ENCODE measurements at places on chromosomes 6 and 20.

DNA sequence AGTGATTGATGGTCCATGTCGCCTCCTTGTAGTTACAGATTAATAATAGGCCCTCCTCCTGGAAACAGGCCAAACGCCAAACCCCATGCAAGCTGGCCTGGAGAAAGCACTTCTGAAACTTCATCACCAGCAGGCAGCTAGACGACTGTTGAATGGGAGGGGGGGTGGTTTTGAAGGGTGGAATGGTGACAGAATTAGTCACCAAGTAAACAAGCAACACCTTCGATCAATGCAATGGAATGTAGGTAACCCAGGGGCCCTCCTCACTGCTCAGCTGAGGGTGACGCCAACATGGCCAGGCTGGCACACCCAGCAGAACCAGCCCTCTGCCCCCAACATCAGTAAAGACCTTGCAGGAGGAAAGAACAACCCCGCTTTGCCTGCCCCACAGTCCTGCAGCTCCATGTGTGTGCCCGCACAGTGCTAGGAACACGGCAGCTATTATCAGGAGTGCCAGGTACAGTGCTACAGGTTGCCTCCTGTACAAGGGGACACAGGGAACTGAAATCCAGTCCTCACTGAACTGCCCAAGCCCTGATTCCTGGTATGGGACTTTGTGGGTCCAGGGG is 2.7 kb downstream of the BCAS1 start:
- no peak for DNase-seq

DNA sequence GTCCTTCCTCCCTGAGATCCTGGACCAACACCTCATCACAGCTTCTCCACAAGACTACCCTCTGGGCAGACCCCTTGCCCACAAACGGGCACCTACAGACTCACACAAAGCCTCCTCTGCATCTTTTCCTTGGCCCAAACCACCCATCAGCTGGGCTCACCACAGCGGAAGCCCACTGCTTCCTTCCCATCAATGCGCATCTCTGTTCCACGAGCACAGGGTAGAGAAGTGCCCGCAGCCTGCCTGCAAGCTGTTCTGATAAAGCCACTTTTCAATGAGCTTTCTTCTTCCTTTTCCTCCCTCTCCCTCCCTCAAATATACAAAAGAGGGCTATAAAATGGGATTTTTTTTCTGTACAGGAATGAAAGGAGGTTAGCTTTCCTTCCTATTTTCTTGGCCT is 111.2 kb downstream of the NFATC2 start:
- no peak for DNase-seq

DNA sequence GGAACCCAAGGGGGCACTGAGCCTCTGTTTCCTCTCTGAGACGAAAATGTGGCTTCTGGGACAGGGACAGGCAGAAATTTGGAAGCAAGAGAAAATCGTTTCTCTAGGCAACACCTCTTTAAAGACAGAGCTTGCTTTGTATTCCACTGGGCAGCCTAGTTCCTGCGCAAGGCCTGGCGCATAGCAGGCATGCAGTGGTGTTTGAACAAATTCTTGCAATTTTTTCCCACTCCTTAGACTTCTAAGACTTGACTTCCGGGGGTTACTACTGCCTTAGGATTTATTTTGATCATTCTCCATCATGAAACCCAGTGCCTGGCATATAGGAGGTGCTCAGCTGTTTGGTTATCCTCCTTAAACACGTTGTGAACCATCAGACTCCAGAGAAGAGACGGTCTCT is 249.0 kb upstream of the KCNG1 start:
- no peak for DNase-seq

GRCh38 chr6:37531437-37532036 is 31.8 kb upstream of the CCDC167 start:
- no peak for DNase-seq

DNA sequence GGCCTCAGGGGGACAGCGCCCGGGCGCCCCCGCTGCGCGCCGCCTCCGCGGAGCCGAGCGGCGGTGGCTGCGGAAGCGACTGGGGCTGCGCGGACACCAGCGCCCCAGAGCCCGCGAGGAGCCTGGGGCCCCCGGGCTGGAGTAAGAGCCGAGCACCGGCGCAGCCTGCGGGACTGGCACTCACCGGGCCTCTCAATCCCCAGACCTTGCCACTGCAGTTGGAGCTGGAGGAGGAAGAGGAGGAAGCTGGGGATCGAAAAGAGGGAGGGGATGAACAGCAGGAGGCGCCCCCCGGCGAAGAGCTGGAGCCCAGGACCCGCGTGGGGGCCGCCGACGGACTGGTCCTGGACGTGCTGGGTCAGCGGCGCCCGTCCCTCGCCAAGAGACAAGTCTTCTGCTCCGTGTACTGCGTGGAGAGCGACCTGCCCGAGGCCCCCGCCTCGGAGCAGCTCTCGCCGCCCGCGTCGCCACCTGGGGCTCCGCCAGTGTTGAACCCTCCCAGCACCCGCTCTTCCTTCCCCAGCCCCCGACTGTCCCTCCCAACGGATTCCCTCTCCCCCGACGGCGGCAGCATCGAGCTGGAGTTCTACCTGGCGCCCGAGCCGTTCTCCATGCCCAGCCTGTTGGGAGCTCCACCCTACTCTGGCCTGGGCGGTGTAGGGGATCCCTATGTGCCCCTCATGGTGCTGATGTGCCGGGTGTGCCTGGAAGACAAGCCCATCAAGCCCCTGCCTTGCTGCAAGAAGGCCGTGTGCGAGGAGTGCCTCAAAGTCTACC is 590 bp downstream of the RNF217 start:
- DNase-seq: no peak

GRCh38 chr6:109055771-109056235 is 38.8 kb downstream of the SESN1 start:
- DNase-seq: peak; percentile 34

- no peak for DNase-seq
Measured at GRCh38 chr6:34497411-34497810, 31.5 kb downstream of the PACSIN1 start.

DNA sequence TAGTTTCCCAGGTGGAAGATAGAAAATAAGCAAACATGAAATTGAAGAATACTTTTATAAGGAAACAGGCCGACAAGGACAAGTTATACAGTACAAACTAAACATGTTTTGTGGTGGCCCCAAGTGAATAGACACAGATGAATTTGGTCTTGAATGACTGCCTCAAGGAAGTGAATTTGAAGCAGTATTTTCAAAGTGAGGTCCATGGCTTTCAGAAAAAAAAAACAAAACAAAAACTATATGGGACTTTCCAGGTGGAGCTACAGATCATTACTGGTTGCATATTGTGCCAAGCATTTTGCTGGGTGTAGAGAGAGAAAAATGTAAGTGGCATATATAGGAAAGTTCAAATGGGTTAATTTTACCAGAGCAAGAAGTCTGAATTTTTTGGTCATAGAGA is 68.8 kb downstream of the CYB5R4 start:
- no peak for DNase-seq

GRCh38 chr6:21143645-21144044 is 449.9 kb upstream of the SOX4 start:
- DNase-seq: no peak

GRCh38 chr20:32510120-32510600 is 75.0 kb downstream of the NOL4L start:
- no peak for DNase-seq

DNA sequence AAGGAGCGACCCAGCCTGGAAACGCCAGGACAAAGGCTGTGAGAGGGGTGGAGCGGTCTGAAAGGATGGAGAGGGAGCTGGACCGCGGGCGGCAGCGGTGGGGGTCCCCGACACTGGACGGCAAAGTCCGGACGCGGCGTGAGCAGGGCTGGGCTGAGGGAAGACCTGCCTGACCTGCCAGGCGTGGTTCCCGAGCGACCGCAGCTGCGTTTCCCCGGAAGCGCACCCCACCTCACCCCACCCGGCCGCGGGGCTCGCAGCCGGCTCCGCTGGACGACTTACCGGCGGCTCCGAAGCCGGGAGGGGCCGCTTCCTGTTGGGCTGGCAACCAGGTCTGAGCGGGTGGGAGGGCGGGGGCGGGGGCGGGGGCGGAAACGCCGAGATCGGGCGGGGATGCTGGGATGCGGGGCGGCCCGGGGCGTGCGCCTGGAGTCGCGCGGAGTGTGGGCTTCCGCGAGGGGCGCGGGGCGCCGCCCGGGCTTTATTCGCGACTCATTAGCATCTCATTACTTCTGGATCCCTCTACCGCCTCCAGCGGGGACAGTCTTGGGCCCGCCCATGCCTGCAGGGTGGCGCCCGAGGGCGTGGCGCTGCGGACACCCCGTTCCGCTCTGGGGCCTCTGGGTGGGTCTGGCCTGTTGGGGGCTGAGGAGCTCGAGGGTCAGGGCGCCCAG is at the start of gene MICAL1:
Gene MICAL1 (minus strand): TSS at position 336 of the 674 bp plus-strand sequence. CDS start 1,576 bp downstream, outside the sequence.
- DNase-seq: peak; percentile 58

DNA sequence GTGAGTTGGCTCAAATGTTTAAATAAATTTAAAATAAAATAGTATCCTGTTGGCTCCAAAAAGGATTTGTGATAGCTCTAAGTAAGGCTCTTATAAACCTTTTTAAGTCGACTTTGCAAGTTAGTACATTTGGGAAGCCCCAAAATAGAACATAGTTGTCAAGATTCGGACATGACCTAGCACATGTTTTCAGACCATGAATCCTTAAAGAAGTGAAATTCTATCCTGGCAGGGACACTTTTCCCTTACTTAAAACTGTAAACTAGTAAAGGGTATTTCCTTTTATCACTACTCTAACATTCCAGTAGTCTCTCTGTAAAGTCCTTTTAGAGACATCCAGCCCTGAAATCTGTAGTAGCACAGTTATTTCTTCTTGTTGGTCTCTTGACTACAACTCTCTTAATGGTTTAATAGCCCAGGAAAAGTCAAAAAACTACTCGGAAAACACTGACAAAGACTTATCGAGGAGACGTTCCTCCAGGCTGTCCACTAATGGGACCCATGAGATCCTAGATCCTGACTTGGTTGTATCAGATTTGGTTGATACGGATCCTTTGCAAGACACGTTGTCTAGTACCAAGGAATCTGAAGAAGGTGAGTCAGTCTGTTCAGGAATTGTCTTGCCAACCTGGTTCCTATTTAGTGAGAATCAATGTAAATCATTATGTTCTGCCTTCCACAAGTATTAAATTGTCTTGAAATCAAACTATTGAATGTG is 83.6 kb downstream of the SCAND1 start:
- DNase-seq: no peak

GRCh38 chr20:24017458-24017755 is 28.8 kb upstream of the GGTLC1 start:
- DNase-seq: no peak

DNA sequence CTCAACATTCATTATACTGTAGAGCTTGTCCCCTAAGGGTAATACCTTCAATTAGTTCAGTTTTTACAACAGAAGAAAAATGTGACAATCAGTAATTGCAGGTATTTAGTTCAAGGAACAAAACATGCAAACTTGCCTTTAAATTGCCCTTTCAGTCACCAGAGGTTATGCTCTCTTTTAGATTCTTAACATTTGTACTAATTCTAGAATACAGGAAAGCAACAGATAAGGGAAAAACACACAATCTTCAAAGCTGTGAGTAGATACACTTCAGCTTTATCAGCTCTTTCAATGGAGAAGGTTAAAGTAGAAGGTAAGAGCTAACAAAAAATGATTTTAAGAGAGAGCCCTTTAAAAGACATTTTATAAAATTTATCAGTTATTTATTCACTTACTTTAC is 173.1 kb downstream of the HS3ST5 start:
- DNase-seq: no peak

DNA sequence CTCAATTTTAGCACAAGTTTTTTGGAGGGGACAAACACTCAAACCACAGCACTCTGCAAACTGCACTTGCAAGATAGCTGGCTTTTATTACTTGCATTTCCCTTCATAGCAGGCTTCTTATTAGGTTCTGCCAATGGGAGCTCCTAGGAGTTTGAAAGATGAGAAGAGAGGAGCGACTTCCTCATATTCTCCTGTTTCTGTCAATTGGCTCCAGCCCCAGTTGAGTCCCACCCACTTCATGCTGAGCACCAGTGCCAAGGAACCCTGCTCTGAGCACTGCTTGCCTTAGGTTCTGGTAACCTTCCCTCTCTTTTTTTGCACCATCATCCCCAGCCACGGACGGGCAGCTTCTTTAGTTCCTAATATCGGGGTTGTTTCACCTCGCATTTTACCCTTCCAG is 67.9 kb downstream of the PSMB1 start:
- DNase-seq: no peak

- no peak for DNase-seq
Measured at GRCh38 chr6:29537714-29538403, 21.7 kb downstream of the UBD start.

DNA sequence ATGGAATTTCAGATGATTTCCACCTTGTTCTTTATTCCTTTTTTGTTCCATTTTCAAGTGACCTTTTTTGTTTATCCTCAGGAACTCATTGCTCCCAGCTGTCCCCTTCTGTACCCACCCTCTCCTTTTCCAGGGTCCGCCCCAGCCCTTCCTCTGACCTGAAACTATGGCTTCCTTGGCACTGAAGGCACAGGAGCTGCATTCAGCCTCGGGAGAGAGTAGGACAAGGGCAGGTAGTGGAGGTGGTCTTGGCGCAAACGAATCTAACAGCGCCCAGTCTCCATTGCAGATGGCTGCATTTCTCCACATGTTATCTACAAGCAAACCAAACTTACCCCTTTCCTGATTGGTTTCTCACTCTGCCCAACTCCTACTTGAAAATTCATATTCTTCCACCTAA is 8.8 kb upstream of the ULBP2 start:
- no peak for DNase-seq

DNA sequence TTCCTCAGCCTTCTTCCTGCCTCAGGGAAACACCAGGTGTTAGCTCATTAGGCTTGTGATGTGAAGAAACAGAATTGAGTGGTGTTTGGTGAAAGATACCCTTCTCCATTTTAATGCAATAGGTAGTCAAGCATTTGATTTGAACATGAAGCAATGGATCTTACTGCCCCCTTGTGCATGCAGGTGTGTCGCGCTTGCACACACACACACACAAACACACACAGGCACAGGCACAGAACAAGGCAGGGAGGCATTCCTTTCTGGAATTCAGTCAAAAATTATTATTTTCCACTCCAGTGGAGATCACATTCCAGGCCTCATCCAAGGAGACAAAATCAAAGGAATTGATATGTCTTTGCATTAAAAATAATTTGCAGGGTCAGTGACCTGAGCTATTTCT is 667.0 kb upstream of the MARCKS start:
- DNase-seq: no peak

- DNase-seq: no peak
Measured at GRCh38 chr6:90139272-90139817, 157.3 kb downstream of the BACH2 start.

- DNase-seq: peak; percentile 89
Measured at GRCh38 chr20:51631011-51631950, 88.8 kb upstream of the NFATC2 start.

- DNase-seq: peak; percentile 57
Measured at GRCh38 chr6:33161354-33162331, 30.6 kb downstream of the COL11A2 start.

GRCh38 chr6:90383196-90383822 is 86.7 kb upstream of the BACH2 start:
- no peak for DNase-seq

DNA sequence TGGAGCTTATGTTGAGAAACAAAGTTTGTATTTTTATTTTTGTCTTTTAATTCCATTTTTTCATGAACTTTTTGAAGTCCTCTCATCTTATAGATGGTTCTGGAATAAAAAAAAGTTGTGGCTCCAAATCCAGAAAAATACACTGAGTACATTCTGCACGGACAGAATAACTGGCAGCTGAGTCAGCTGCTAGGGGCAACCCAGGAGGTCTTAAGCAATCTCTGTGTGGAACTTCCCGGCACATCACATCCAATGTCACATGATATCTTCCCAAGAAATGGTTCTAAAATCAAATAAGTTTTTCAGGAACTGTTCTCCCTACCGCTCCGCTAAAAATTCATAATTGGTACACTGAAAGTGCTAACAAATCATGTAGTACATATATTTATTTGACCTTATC is 29.8 kb downstream of the SLC13A3 start:
- DNase-seq: no peak
